ENCODE measurements at places on chromosomes 7 and 10. TPM values are rescaled to one million over a fixed set of nuclear protein-coding genes. Genes with fewer than 3 reads are reported as not detected.

NPFFR1 gene
- not detected for total RNA-seq

MET gene
- 158 TPM for total RNA-seq

OR2A42 gene
- total RNA-seq = not detected

GLI3 gene
- 0.07 TPM for total RNA-seq

SH2B2 gene
- 39.2 TPM for total RNA-seq

AKR1C8 gene
- not detected for total RNA-seq

SPDYE8 gene
- not detected for total RNA-seq

OPTN gene
- 0.56 TPM for total RNA-seq

SEMA3E gene
- total RNA-seq = not detected

CRYGN gene
- total RNA-seq = not detected

TCAF2 gene
- total RNA-seq = 0.11 TPM

DNA sequence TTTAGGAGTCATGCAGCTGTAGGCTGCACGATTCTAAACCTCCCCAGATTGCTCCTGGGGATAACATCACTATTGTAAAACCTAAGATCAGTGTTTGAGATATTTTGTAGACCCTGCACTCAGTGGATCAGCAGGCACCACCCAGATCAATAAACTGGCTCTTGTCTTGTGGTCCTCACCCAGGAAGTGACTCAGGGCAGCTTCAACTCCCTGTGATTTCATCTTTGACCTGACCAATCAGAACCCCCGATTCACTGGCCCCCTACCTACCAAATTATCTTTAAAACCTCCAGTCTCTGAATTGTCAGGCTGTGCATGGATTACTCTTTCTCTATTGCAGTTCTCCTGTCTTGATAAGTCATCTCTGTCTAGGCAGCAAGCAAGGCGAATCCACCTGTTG, 25.7 kb downstream of the ARL5B start:
- H3K36me3 ChIP-seq = peaks cover 7% of the 10 kb centered on the region
- no peaks in the 10 kb centered on the region for H3K27me3 ChIP-seq
- H3K4me1 ChIP-seq = peaks cover 7% of the 10 kb centered on the region
- no peak for DNase-seq

DNA sequence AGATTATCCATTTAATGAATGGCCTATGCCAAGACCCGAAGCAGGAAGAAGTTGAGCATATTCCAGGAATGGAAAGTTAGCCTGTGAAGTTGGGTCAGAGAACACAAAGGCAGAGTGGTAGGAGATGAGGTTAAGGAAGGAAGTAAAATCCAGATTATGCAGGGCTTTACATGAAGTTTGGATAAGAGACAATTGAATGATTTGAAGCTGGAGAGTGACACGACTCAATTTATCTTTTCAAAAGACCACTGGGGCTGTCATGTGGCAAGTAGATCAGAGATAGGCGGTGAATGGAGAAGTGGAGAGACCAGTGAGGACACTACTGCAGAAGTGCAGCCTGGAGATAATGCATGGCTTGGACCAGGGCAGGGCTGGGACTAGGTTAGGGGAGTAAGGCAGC, 7.2 kb upstream of the CNOT4 start:
- no peaks in the 10 kb centered on the region for H3K27me3 ChIP-seq
- no peak for DNase-seq
- no peak overlapping the region for H3K27ac ChIP-seq

GRCh38 chr7:64557601-64558322, 5.1 kb downstream of the ZNF680 start:
- peaks cover 55% of the 10 kb centered on the region for H3K36me3 ChIP-seq
- peak; percentile 33 for DNase-seq
- H3K27ac ChIP-seq = no peak overlapping the region
- peaks cover 4% of the 10 kb centered on the region for H3K4me1 ChIP-seq
- no peak overlapping the region for H3K4me3 ChIP-seq

DNA sequence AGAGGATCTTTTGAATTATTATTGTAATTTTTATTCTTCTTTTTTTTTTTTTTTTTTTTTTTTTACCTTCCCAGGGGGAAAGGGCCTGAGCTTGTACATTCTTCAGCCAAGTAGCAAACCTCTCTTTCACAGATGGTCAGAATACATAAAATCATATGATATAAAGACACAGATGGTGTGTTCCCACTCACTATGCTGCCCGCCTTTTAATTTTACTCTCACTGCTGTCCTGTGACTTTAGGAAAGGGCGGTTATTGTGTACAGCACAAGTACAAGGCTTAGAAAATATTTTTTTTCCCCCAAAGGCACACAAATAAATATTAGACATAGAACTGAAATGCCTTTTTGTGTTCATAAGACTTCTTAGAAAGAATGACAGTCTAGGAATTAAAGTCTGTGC, 213.6 kb downstream of the RPS24 start:
- no peak overlapping the region for H3K4me3 ChIP-seq
- no peaks in the 10 kb centered on the region for H3K4me1 ChIP-seq
- H3K27ac ChIP-seq = no peak overlapping the region
- H3K27me3 ChIP-seq = no peaks in the 10 kb centered on the region
- no peaks in the 10 kb centered on the region for H3K36me3 ChIP-seq

DNA sequence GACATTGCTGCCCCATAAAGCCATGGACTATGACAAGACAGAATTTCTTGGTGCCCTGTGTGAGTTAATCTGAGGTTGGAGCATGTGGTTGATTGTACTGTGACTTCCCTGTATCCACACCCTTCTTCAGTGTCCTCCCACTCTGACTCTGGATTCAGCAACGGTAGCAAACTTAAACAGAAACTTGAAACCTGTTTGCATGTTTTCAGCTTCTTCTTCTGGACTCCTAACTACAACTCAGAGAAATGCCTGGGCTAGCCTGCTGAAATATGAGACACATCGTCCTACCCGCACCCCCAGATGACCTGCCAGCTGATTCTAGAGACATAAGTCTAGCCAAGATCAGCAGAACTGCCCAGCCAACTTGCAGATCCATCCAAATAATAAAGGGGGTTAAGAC, 78.4 kb downstream of the IPMK start:
- H3K36me3 ChIP-seq = peaks cover 3% of the 10 kb centered on the region
- DNase-seq = no peak
- H3K27me3 ChIP-seq = no peaks in the 10 kb centered on the region
- H3K4me1 ChIP-seq = no peaks in the 10 kb centered on the region
- no peak overlapping the region for H3K27ac ChIP-seq

- H3K4me1 ChIP-seq = peaks cover 20% of the 10 kb centered on the region
- peak overlapping the region; percentile 15 for H3K27ac ChIP-seq
- DNase-seq = no peak
- no peak overlapping the region for H3K4me3 ChIP-seq
- H3K36me3 ChIP-seq = peaks cover 66% of the 10 kb centered on the region
- H3K27me3 ChIP-seq = no peaks in the 10 kb centered on the region
These were observed 73.7 kb downstream of the WDFY4 start for GRCh38 chr10:48758411-48758810.

DNA sequence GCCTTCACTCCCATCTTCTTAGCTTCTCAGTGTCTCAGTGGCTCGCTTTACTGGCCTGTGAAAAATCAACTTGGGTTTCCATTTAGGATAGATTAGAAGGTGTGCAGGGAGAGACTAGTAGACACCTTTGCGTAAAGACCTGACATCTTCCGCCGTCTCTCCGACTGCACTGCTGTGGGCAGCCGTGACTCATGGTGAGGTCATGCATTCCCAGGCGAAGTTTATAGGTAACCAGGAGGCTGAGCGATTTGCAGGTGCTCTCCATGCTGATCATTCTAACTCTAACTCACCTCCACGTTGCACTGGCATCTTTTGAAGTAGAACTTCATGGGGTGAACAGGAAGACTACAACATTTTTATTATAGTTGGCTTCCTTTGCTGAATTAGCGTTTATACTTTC, 68.0 kb upstream of the ZNF438 start:
- H3K27me3 ChIP-seq = no peaks in the 10 kb centered on the region
- no peak for DNase-seq
- no peaks in the 10 kb centered on the region for H3K36me3 ChIP-seq
- no peak overlapping the region for H3K27ac ChIP-seq
- H3K4me3 ChIP-seq = no peak overlapping the region

GRCh38 chr7:66841898-66842297, 79.1 kb upstream of the TMEM248 start:
- H3K27me3 ChIP-seq = no peaks in the 10 kb centered on the region
- H3K27ac ChIP-seq = no peak overlapping the region
- H3K4me3 ChIP-seq = no peak overlapping the region
- DNase-seq = no peak
- peaks cover 21% of the 10 kb centered on the region for H3K4me1 ChIP-seq

- no peaks in the 10 kb centered on the region for H3K4me1 ChIP-seq
- no peak overlapping the region for H3K27ac ChIP-seq
- no peaks in the 10 kb centered on the region for H3K36me3 ChIP-seq
- no peaks in the 10 kb centered on the region for H3K27me3 ChIP-seq
- H3K4me3 ChIP-seq = no peak overlapping the region
These were observed 193.8 kb upstream of the CCDC6 start for GRCh38 chr10:60099998-60100747.

GRCh38 chr10:132836832-132837540, 51.0 kb upstream of the NKX6-2 start:
- H3K4me3 ChIP-seq = no peak overlapping the region
- H3K36me3 ChIP-seq = no peaks in the 10 kb centered on the region
- H3K4me1 ChIP-seq = no peaks in the 10 kb centered on the region
- H3K27ac ChIP-seq = no peak overlapping the region

DNA sequence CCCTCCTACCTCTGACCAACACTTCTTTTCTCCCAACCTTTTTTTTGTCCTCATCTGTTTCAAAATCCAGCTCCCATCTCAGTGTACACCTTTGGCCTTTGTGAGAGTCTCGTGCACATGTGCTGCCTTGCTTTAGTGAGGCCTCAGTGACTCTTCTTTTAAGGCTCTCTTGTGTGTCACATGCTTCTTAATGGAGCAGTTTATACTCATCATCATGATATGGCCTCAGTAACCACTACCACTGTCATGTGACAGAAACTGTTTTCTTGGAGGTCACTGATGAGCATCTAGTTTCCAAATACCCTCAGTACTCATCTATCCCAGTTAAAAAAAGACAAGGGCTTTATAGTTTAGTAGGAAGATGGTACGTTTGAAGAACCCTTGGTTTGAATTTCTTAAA, 8.1 kb upstream of the ARHGAP22 start:
- DNase-seq = no peak
- no peak overlapping the region for H3K27ac ChIP-seq
- peaks cover 3% of the 10 kb centered on the region for H3K4me1 ChIP-seq
- H3K27me3 ChIP-seq = no peaks in the 10 kb centered on the region

GRCh38 chr10:132306864-132307751, 642 bp downstream of the STK32C start:
- no peak overlapping the region for H3K4me3 ChIP-seq
- no peak for DNase-seq
- no peaks in the 10 kb centered on the region for H3K4me1 ChIP-seq
- no peaks in the 10 kb centered on the region for H3K27me3 ChIP-seq
- H3K36me3 ChIP-seq = no peaks in the 10 kb centered on the region
- H3K27ac ChIP-seq = no peak overlapping the region

DNA sequence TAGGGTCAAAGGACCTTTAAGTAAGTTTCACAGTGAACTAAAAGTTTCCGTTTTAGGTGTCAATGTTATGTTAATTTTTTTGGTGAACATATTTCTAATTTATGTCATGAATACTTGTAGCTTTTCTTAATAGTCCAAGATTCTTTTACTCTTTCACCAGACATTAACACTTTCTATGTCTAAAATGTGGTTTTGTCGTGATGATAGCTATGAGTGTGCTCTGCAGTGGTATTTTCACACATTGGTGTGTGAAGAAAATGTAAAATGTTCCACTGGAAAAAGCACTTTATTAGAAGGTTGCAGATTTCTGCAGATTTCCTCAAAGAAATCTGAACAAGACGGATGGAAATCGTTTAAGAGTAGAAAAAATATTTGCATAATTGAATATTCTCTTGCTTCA, 561.0 kb upstream of the ANKRD30A start:
- no peak overlapping the region for H3K4me3 ChIP-seq
- H3K4me1 ChIP-seq = no peaks in the 10 kb centered on the region
- no peaks in the 10 kb centered on the region for H3K27me3 ChIP-seq
- H3K36me3 ChIP-seq = no peaks in the 10 kb centered on the region
- H3K27ac ChIP-seq = no peak overlapping the region

- DNase-seq = no peak
- no peak overlapping the region for H3K27ac ChIP-seq
- H3K4me1 ChIP-seq = peaks cover 7% of the 10 kb centered on the region
- no peaks in the 10 kb centered on the region for H3K36me3 ChIP-seq
- H3K27me3 ChIP-seq = no peaks in the 10 kb centered on the region
- H3K4me3 ChIP-seq = no peak overlapping the region
These were observed 47.3 kb downstream of the PROSER2 start for GRCh38 chr10:11870461-11870780.

DNA sequence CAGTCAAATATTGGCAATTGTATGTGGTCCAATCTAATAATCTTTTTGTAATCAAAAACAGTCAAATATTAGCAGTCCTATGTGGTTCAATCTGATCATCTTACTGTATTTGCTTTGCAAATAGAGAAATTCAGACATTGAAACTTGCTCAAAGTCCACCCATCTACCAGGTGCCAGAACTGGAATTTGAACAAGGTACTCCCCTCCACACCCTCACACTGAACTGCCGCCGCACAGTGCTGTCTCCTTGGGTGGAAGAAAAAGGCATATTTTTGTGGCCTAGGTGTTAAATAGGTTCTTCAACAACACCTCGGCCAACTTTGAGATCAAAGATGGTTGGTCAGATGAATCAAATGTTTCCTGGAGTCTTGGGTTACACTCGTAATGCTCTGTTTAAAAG, 544.2 kb upstream of the GALNT17 start:
- H3K4me1 ChIP-seq = peaks cover 25% of the 10 kb centered on the region
- H3K27ac ChIP-seq = no peak overlapping the region
- no peaks in the 10 kb centered on the region for H3K27me3 ChIP-seq
- no peak for DNase-seq
- no peak overlapping the region for H3K4me3 ChIP-seq

GRCh38 chr7:148620749-148621359, 30.3 kb downstream of the C7orf33 start:
- H3K36me3 ChIP-seq = no peaks in the 10 kb centered on the region
- no peak for DNase-seq
- no peaks in the 10 kb centered on the region for H3K27me3 ChIP-seq
- H3K27ac ChIP-seq = no peak overlapping the region
- H3K4me3 ChIP-seq = no peak overlapping the region

- H3K27ac ChIP-seq = no peak overlapping the region
- DNase-seq = no peak
- H3K4me3 ChIP-seq = no peak overlapping the region
- no peaks in the 10 kb centered on the region for H3K27me3 ChIP-seq
These were observed 264.0 kb downstream of the ARL4A start for GRCh38 chr7:12951397-12951801.

GRCh38 chr10:22491931-22492615, 146.8 kb downstream of the SPAG6 start:
- no peaks in the 10 kb centered on the region for H3K27me3 ChIP-seq
- no peaks in the 10 kb centered on the region for H3K4me1 ChIP-seq
- no peak overlapping the region for H3K27ac ChIP-seq

DNA sequence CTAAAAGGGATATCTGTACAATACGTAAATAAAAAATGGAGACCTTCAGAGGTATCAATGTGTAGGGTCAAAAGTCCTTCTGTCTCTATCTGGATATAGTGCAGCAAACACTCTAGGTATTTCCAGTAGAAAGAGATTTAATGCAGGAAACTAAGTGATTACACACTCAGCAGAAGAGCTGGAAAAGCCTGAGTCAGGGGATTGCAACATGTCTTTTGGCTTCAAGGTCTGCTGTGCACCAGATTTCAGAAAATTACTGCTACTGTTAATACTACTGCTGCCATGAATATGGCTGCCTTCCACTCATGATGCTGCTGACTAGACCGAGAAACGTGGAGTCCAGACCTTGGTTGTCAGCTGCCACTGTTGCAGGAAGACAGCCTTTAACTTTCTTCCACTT, 94.9 kb upstream of the DLX6 start:
- no peaks in the 10 kb centered on the region for H3K36me3 ChIP-seq
- no peaks in the 10 kb centered on the region for H3K4me1 ChIP-seq
- no peak overlapping the region for H3K4me3 ChIP-seq
- no peak overlapping the region for H3K27ac ChIP-seq
- DNase-seq = no peak
